ENCODE measurements at places on chromosomes 16 and 17.
A peak's percentile ranks its signal among the peaks of the same experiment; 100 is the strongest.

DNA sequence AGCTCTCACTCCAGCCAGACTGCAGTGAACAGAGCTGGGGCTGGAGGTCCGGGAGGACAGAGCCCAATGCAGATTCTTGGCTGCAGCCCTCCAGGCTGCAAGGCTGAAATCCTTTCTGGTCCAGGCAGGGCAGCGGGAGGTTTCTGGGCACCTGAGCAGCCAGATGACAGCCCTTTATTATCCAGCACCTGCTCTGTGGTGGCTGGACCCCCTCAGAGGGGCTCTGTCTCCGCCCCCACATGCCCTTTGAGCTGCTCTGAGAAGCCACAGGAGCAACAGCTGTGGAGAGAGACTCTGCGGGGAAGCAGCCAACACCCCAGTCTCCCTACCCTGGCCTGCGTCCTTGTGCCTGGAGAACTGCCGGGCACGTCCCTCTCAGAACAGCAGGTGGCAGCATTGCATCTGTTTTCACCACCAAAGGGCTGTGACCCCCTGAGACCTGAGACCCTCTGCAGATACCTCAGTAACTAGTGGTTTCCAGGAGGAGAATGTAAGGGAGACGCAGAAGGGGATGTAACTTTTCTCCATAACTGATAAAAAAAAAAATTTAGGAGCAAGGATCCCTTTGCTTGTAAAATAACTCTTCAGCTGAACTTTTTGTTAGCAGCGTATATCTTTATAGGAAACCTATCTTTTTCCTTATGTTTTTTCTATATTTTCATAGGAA lies 3.7 kb upstream of the CNP start:
- DNase-seq: peak; percentile 88

DNA sequence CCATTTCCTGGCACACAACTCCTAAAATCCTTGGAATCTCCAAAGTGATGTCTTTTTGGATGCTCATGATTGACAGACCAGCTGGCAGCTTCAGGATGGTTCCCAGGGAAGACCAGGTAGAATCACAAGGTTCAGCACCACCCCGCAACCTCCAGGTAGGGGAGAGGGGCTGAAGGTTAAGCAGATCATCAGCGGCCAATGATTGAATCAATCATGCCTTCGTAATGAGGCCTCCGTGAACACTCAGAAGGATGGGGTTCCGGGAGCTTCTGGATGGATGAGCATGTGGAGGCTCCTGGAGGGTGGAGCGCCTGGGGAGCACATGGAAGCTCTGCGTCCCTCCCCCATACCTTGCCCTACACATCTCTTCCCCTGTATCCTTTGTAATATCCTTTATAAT lies 185.9 kb downstream of the SEC14L1 start:
- DNase-seq: no peak

GRCh38 chr17:31392856-31393748 lies 1.6 kb downstream of the RAB11FIP4 start:
- DNase-seq: no peak

GRCh38 chr17:76640550-76641380 lies 2.8 kb downstream of the ST6GALNAC1 start:
- no peak for DNase-seq

GRCh38 chr17:74040729-74041128 lies 162.7 kb upstream of the RPL38 start:
- DNase-seq: no peak

DNA sequence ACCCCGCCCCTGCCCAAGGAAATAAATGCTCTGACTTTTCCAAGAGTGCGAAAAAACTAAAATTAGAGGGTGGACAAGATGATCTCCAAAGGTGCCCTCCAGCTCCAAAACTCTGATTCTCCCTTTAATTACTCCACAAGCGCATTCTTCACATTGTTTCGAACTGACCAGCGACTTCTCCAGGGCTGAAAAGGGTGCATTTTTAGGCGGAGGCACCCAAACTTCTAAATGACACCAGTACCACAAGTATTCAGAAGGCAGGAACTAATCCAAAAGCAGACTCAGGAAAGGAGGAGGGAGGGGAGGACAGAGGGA lies 750 bp downstream of the ZFHX3 start:
- no peak for DNase-seq

DNA sequence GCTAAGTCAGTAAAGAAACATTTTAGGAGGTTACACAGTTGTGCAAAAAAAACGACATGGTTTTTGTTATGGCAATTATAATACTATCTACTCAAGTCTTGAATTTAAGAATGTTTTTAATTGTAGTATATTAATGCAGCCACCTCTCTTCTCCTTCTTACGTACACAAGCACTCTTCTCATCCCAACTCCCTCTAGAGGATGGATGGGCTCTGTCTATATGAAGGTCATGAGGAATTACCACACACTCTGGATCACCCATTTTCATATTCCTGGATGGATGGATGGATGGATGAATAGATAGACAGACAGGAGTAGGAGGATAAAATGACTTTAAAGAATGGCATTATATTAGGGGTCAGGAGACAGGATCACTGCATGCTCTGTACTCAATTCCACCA lies 120.0 kb downstream of the PHKB start:
- no peak for DNase-seq

DNA sequence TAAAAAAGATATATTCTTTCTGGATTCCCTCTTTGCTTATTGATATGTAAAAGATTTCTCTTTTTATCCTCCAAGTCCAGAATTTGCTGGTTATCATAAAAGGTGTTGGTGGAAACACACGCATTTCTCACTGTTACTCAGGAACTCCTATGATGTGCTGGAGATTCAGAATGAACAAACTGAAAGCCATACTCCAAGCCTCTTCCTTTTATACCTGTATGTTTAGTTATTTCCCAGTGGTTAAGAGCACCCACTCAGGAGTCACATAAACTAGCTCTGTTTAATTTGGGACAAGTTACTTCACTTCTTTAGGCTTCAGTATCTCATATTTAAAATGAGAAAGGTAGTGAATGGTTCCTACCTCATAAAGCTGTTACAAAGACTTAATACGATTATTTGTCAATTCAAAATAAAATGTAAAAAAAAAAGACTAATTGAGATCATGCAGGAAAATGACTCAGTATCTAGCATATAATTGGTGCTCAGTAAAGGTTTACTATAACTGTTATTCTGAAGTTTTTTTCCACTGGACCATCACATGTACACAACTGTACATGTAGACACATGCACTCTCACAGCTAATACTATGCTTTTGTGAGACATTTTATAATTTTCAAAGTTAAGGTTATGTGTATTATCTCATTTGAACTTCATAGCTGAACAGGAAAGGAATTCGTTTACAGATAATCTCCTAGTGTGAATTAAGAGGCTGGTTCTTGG lies 47.1 kb downstream of the TNRC6C start:
- DNase-seq: no peak

- DNase-seq: no peak
These were observed 15.7 kb upstream of the RNF43 start for GRCh38 chr17:58432806-58433573.

- no peak for DNase-seq
These were observed 154.5 kb downstream of the BCAS3 start for GRCh38 chr17:60832151-60832585.

GRCh38 chr16:66375451-66375850 lies 9.0 kb downstream of the CDH5 start:
- DNase-seq: no peak

GRCh38 chr16:73126525-73126853 lies 78.6 kb upstream of the ZFHX3 start:
- DNase-seq: no peak

- no peak for DNase-seq
These were observed 7.8 kb upstream of the BIRC5 start for GRCh38 chr17:78206298-78206697.

- DNase-seq: no peak
These were observed 25.9 kb downstream of the PIPOX start for GRCh38 chr17:29068818-29069217.

DNA sequence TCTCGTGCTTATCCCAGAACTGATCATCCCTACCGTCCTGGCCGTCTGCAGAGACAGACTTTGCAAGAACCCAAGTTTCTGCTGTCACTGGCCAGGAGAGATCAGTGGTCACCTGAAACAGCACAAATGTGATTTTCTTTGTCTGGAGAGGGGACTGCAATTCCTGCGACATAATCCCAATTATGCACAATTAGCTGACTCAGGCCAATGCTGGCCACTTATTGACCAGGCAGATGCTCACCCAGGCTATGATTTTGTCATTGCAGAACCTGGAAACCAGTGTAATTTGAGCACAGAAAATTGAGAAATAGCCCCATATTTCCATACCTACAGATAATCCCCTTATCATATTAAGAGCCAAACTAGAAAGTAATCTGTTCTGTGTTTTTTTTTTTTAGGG lies 34.7 kb downstream of the SALL1 start:
- no peak for DNase-seq

DNA sequence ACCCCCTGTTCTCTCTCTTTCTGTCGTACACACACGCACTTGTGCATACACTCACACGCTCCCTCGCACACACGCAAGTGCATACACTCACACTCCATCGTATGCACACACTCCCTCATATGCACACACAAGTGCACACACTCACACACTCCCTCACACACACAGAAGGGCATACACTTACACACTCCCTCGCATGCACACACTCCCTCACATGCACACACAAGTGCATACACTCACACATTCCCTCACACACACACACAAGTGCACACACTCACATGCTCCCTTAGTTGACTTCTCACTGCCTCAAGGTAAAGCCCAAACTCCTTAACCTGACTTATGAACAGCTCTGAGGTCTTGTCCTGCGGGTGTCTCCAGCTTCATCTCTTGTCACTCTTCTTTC lies 78.7 kb downstream of the NOG start:
- DNase-seq: no peak

DNA sequence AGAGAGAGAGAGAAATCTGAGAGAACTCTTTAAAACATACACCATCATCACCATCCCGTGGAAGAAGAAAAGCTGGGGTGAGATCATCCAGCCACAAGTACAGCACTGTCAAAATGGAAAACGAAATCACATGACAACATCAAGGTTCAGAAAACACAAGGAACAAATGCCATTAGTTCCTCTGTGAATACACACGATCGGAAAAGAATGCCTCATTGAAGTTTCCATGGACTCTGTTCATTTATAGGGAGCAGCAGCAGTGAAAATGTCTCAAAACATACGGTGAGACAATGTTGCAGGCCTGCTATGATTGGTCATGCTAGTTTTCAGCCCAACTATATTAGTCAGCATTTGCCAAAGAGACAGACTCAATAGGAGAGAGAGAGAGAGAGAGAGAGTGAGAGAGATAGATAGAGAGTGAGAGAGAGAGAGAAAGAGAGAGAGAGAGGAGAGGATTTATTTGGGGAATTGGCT lies 4.4 kb downstream of the CFAP97D1 start:
- DNase-seq: no peak

GRCh38 chr17:15658296-15658695 lies 25.8 kb downstream of the TRIM16 start:
- no peak for DNase-seq

DNA sequence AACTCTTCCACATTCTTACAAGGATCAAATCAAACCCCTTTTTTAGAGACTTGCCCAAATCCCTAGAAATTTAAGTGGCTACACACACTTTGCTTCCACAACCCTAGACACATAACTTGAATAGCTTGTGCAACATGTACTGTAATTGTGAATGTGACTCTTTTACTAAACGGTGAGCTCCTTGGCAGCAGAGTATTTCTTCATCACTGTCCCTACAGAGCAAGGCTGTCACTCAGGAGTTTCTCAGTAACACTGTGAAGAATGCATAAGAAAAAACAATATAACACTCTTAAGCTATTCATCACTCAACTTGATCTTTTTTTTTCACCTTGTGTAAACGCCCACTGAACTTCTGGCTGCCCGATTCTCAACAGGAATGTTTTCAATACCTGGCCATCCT lies 53.8 kb upstream of the ADAMTS18 start:
- DNase-seq: no peak

DNA sequence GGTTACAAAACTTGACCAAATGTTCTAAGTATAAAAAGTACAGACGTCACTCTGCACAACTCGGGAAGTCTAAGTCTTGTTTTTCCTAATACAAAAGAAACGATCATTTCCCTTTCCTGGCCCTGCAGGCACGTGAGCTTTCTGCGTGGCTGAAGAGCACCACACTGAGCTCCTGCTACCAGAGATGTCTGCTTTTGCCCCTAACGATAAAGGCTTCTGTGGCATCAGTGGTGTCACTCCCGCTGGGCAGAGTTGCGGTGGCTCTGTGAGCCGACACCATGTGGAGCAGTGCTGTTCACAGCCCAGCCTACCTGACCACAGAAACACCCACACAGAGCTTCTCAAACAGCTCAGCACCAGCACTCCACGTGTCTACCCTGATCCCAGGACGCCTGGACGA lies 20.5 kb downstream of the EMC8 start:
- DNase-seq: no peak

GRCh38 chr17:74526681-74527080 lies 4.6 kb downstream of the CD300LB start:
- DNase-seq: no peak

DNA sequence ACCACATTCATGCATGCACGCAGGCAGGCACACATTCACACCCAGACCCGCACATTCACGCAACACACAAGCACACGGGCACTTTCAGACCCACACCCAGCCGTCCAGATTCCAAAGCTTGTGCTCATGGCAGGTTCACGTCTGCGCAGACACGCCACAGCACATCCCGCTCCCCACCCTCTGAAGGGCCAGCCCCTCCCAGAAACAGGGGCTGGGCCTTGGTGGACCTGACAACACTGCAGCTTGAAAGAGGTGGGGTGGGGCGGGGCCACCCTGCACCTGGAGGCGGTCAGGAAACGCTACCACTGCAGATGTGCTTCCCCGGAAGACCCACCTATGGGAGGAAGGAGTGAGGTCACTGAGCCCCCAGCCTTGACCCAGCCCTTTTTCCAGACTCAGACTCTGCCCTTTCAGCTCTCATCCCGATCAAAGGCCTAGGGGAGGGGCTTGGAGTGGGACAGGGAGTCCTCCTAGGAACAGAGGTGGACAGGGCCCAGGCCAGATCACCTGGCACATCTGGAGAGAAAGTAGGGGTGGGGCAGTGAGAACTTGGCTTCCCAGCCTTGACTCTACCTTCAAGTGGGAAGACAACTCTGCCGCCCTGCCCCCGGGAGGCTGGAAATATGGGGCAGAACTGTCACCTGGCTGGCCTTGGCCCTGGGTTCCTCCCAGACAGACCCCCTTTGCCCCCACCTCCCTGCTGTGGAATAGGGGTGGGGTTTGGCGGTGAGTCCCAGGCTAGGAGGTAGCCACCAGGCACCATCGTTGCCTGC lies 11.0 kb downstream of the P3H4 start:
- DNase-seq: peak; percentile 92

- DNase-seq: no peak
These were observed 471.5 kb downstream of the CDH8 start for GRCh38 chr16:61564716-61565115.

DNA sequence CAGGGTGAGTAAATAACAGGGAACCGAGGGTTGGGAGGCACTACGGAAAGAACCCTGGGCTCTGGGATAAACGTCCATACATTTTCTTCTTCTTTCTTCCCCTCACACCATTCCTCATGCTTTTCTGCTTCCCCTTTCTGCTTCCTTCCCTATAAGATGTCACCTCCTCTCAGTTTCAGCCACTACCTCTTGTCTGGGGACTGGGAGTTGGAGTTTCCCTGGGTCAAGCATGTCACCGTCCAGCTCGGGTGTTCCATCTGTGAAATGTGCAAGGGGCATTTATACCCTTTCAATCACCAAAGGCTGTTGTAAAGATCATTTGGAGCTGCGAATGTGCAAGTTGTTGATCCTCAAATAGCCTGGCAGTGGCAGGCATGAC lies 17.5 kb upstream of the CCL22 start:
- DNase-seq: no peak

All from H1 (cell line).